ENCODE measurements at places on chromosomes 5 and 9.

DNA sequence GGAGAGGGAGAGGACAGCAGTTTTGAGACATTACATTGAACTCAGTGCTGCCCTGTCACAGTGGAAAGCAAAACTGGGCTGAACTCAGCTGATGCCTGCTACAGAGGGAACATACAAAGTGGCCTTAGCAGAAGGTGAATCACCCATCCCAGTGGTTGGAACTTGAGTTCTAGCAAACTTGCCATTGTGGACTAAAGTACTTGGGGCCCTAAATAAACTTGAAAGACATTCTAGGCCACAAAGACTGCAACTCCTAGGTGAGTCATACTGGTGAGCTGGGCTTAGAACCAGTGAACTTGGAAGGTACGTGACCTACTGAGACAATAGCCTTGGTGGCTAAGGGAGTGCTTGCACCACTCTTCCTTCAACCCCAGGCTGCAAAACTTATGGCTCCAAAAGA lies 155.7 kb upstream of the RIOK2 start:
- no peak for DNase-seq

DNA sequence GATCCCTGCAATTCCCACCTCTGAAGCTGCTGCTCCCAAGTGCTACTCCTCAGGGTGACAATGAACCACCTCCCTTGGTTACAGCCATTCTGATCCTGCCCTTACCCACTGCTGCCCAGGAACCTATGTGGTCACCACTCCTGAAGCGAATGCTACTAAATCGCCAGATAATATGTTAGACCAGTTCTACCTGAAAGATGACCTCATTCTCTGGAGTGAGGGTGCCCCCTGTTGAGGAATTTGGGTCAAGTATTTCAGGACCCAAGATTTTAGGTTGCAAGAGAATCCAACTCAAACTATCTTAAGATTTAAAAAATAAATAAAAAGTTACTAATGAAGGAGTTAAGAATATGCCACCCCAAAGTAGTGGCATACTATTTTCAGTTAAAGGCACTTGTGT lies 5.8 kb upstream of the SNAPC3 start:
- DNase-seq: peak; percentile 68

- DNase-seq: peak; percentile 41
Observed at GRCh38 chr5:10030219-10030831, 219.4 kb downstream of the ATPSCKMT start.

DNA sequence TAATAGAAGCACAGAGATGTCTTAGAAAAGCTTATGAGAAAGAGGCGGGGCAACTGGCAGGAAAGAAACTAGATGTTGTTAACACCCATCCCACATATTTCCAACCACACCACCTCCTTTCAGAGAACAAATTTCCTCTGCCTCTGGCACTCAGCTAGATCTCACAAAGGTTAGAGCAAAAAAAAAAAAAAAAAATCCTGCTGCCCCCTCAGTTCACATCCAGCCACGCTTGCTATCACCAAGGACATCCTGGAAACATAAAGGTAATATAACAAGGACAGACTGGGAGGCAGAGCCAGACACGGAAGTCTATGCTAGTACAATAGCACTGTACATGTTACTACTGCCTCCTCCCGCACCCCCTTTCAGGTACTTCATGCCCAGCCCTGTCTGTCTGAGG lies 238.0 kb upstream of the PTGER4 start:
- DNase-seq: no peak

DNA sequence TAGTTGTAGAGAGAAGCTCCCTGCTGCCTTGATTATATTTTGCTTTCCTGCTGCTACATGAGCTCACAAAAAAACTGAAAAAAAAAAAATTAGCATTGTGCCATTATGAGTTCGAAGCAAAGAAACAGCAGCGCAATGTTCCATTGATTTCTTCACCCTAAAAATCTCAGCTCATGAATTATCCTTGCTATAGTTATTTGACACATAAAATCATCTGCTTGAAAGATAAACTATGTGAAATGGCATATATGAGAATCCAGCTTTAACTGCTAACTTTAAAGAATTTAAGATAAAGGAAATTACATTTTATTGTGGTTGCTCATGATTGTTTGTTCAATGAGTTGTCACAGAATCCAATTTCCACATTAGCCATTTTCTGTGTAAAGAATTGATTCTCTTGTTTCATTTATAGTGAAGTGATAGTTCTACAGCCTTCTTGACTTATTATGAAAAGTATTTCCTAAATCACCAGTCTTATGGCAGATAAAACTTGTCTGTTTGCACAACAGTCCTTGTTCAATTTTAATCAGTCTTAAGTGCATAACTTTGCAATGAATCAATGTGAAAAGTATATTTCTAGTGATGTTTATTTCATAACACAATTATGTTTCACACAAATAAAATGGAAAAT lies 1275.0 kb upstream of the CDH9 start:
- peak; percentile 40 for DNase-seq

GRCh38 chr9:89177012-89177943 lies 1.3 kb downstream of the SHC3 start:
- peak; percentile 22 for DNase-seq

DNA sequence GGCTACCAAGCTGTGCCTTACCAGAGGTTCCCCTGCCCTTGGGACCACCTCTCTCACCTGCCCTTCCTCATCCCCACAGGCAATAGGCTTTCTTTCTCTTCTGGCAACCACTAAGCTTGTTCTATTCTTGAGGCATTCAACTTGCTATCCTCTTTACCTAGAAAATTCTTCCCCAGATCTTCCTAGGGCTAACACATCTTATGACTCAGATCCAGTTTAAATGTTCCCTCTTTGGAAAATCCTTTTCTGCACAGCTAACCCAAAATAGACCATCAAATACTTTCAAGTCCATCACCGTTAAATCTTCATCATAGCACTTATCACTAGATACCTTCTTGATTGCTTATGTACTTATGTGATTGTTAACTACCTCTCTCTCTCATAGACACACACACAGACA lies 93.7 kb downstream of the ENC1 start:
- peak; percentile 16 for DNase-seq

DNA sequence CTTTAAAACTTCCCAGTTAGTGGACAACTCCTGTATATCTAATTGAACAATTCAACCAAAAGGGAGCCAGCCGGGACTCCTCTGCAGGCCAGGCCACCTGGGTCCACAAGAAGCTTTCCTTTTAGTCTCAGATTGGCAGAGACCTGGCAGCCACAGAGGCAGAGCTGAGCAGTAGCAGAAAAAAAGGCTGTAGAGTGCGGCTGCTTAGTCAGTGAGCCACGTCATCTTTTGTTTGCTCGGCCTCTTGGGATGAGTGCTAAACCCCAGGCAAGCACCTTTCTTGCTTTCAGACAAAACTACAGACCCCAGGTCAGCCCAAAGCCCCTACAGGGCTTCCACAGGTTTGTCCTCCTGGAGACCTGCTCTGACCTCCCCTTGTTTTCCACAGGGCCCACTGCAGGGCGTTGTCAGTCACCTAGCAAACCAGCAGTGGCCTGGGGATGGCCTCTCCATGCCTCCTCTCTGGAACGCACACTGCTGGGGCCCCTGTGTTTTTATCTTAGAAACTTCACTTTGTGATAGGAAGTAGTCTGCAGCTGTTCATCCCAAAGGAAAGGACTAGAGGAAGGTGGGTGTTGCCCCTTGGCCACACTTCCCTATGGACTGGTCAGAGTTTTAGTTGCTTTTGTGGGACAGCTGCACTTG lies 49.9 kb downstream of the SHB start:
- DNase-seq: peak; percentile 83

DNA sequence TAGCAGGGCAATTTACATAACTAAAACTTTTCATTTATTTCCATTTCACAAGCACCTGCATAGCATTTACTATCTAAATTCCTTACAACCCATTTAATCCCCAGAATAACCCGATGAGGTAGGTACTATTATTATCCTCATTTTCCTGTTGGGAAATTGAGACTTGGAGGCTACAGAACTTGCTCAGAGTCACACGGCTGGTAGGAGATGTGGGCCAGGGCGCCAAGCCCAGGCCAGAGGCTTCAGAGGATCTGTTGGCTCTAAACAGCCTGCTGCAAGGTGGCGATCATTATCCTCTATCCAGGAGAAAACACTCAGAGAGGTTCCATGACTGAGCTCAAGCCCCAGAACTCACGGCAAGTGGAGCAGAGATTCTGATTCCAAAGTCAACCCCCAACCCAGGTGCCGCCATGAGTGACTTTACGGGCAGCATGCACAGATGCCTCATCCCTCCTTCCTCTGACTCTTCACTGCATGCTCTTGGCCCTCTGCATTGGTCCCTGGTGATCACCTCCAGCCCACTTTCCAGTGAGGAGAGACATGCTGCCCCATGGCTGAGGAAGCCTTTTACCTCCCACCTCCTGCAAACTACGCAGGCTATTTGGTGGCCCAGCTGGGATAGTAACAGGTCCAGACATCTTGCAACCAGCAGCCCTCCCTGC lies 168.4 kb upstream of the FSTL4 start:
- DNase-seq: no peak

Data from adipocyte (in vitro differentiated cells).